ENCODE measurements at places on chromosomes 5 and 9.

GRCh38 chr5:145362266-145362665 lies 472.9 kb downstream of the PRELID2 start:
- DNase-seq = no peak

DNA sequence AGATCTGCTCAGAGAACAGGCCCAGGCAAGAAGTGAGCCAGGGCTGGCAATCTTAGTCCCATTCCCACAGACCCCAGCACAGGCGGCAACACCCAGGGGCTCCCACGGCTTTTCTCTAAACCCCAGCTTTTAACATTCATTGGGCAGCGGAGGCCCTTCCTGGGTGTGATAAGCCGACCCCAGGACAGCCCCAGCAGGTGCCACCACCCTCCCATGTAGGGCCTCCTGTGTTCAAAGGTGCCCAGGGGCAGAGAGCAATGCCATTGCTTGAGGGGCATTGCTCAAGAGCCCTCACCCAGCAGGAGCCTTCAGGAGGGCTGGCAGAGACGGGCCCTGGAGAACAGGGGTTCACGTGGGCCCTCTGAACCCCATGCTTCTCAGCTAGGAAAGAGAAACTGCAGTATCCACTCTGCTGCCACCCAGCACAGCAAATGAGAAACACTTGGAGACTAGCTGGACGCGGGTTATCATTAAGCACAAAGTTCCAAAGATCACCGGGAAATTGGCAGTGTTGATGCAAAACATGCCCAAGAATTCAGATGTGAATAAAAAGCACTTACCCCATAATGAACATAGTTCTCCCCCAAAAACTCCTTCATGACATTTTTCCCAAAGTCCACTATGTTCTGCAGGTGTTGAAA lies 13.9 kb downstream of the IPPK start:
- no peak for DNase-seq

DNA sequence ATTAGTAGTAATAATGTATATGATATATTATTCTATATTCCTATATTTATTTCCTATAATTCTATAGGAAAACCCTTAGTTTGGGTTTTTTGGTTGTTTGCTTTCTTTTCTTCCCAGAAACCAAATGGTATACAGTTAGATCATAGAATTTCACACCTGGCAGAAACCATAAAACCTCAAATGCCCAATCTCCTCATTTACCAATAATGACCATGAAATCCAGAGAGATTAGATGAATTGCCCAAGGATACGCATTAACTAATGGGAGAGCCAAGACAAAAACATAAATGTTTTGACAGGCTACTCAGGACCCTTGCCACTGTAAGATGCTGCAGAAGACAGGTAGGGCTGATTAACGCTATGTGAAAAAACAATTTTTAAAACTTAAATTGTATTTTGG lies 158.7 kb upstream of the FST start:
- no peak for DNase-seq

- peak; percentile 54 for DNase-seq
Observed at GRCh38 chr9:37528652-37529471, 43.1 kb downstream of the POLR1E start.

- DNase-seq = no peak
Observed at GRCh38 chr5:149408252-149409099, 29.4 kb upstream of the IL17B start.

DNA sequence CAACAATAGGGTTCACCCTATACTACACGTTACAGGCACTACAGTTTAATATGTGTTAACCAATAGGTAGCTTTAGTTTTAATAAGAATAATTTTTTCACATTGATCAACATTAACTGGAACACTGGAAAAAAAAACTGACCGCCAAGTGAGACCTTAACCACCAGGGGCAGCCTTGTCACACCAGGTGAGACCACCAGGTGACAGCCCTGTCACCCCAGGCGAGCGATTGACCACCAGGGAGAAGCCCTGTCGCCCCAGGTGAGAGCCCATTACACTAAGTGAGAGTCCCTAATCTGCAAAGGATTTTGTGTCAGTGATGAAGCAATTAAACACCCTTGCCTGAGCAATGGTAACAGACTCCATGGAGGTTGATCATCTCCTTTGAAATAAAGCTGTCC lies 75.4 kb upstream of the SYK start:
- DNase-seq = no peak

- no peak for DNase-seq
Observed at GRCh38 chr9:18768951-18769622, 263.9 kb downstream of the SAXO1 start.

DNA sequence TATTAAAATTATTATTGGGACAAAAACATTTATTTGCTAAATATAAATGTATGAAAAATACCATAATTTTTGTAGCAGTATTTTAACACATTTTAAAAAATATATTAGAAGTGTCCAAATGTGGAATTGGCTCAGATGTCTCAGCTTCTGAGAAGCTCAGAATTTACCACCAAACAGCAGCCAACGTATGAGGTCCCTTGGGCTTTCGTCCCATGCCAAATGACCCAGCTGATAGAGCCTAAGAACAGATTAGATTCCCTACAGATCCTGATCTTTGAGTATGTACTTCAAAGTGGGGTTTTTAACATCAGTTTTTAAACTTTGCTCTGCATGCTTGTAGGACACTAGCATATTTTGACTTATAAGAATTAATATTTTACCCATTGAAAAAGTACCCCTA lies 77.3 kb upstream of the RPS23 start:
- no peak for DNase-seq

DNA sequence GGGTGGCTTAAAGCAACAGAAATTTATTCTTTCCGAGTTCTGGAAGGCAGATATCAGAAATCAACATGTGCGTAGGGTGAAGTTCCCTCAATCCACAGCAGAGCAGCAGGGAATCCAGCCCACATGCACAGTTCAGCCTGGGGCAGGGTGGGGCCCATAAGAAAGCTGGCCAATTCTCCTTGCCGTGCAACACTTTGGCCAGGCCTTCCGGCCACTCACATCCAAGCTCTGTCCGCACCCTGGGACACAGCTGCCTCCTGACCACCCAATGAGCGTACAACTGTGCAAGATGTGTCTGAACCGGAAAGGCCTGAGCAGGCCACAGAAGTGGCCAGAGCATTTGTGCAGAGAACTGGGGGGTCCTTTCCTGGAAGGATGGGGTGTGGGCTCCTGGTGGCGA lies 274.9 kb downstream of the GADD45G start:
- DNase-seq = no peak

GRCh38 chr5:141343242-141343952 lies at the start of gene PCDHGA3:
TSS of gene PCDHGA3 (plus strand) at chr5:141343829. CDS start at chr5:141344034, 205 bp downstream.
- DNase-seq = no peak

DNA sequence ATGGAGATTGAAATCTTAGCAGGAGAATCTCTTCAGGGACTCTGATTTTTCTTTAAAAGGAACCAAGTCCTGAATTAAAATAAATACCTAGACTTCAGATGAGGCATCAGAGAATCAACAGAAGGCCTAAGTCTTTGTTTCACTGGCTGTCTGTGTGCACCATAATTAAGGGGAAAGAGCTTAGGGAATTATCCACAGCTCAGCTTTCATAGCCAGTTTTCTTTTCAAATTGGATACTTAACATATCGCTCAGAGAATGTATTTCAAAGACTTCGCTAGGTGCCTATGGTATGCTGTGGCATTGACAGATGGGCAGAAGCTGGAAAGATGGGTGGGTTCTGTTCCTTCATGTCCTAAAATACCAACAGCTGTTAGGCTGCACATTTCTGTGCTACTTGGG lies 325.8 kb downstream of the TMEM38B start:
- DNase-seq = no peak

- no peak for DNase-seq
Observed at GRCh38 chr5:58085800-58086199, 374.1 kb downstream of the PLK2 start.

- no peak for DNase-seq
Observed at GRCh38 chr9:23731353-23731752, 94.7 kb downstream of the ELAVL2 start.

DNA sequence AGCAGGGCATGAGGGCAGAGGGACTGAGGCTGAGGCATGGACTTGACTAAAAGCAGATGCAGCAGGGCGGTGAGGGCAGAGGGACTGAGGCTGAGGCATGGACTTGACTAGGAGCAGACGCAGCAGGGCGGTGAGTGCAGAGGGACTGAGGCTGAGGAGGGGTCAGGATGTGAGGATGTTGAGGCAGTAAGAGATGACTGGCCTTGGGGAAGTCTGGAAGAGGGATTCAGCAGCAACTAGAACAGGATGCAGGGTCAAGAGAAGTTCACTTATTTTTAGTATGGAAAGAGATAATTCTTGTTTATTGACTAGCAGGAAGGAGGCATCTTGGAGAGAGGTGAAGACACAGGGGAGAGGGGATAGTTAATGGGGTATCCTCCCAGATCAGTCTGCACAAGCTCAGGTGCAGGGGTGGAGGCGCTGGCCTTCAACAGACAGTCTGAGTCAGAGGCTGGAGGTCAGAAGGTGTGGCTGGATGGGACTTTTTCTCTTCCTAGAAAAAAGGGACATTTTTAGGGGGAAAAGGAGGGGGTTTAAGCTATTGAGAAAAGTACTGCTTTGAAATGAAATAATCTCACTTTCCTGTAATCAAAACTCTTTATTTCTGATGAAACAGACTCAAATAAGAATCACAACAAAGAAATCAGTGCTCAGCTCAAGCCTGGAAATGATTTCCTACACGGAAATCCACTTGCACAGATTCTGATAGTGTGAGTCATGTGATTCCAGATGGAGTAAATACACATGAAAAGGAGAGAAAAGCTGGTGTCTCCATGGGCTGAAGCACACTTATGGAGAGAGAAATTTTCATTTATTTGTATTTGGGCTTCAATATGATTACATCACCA lies 130.9 kb downstream of the PALM2AKAP2 start:
- no peak for DNase-seq

- no peak for DNase-seq
Observed at GRCh38 chr5:121009058-121009457, 545.0 kb downstream of the PRR16 start.

- DNase-seq = no peak
Observed at GRCh38 chr5:91416491-91416890, 33.4 kb upstream of the ARRDC3 start.

DNA sequence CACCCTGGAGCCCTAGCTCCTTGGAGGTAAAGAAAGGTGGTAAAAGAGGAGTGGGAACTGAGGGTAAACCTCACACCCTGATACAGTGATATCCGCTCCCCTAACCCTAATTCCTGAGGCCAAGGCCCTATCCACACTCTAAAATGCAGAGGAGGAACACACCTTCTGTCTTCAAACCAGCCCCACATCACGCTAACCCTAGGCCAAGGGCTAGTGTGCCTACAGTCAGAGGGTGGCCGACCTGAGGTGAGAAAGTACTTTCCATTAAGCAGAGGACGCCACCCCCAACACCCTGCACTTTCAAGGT lies 590 bp downstream of the HDAC3 start:
- no peak for DNase-seq

DNA sequence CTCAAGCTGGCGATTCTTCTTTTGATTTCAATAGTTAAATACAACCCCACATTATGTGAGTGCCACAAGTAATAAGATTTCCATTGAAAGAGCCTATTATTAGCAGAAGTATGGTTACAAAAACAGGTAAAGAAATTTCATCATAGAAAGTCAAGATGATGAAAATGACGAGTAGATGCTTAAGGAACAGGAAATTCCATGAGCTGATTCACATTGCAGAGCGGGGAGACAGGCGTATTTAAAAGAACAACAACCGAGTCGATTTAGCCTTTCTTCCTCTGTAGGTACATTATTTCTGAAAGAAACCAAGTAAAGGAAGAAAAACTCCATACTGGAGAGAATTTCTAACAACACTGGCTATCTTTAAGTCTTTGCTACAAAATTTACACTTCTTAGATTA lies 310.4 kb downstream of the SLF1 start:
- DNase-seq = no peak

DNA sequence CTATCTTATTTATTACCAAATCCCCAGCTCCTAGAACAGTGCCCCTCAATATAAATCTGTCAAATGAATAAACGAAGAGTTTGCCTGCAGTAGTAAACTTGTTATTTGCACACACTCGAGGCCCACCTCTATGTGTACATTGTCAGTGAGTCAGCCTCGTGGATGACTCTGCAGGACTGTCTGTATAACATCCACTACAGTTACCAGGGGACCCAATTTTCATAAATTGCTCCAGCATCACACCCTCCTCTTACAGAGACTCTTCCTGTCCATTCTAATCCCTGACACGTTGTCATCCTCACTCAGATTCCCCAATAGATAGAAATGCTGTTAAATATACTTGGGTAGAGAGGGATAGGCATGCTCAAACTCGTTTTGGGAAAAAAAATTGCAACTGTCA lies 478.5 kb downstream of the RAB3C start:
- no peak for DNase-seq

DNA sequence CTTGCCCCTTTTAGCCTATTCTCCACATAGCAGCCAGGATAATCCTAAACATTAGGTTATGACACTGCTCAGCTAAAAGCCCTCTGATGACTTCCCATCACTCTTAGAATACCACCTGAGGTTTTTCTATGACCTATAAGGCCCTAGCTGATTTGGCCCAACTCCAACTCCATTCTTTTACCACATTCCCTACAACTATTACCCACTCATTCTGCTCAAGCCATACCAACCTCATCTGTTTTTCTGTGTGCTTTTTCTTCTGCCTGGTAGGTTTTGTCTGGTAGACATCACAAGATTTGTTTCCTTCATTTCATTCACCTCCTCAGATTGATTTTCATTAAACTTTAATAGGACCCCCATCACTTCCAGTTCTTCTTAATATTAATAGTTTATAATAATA lies 12.5 kb upstream of the FCHO2 start:
- DNase-seq = no peak

DNA sequence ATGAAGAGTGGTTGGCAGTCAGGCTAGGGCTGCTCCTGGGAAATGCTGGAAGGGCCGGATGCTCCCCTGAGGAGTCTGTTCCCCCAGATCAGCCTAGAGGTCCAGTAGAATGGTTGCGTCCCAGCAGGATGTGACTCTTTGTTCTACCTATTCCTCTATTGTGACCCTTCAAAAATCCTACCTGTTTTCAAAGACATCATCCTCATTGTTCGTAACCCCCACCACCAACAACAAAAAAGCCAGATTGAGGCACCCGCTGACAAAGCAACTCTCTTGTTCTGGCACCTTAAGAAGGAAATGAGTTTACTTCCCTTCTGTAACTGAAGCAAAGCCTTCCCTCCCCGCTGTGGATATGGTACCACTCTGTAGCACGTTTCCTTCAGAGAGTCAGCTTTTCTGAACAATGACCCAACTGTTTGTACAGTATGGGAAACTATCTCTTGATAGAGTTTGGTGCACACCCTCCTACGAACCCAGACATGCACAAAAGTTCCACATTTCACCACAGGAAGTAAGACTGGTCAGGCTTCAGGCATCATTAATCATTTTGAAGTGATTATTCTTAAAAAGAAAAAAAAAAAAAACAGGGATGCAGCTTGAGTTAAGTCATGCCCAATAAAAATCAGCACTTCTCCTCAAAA lies 207.2 kb downstream of the ENC1 start:
- no peak for DNase-seq

- DNase-seq = no peak
Observed at GRCh38 chr5:171861381-171861780, 75.8 kb downstream of the SMIM23 start.
